ENCODE measurements at places on chromosomes 2 and 18. TPM values are rescaled to one million over a fixed set of nuclear protein-coding genes. Genes with fewer than 3 reads are reported as not detected.

LRP1B gene
- under 0.01 TPM for total RNA-seq

UGT1A10 gene
- 8.4 TPM for total RNA-seq

ZNF513 gene
- total RNA-seq: 19.1 TPM

KYNU gene
- not detected for total RNA-seq

NEURL3 gene
- 12.7 TPM for total RNA-seq

HOXD4 gene
- total RNA-seq: not detected

SCYGR4 gene
- total RNA-seq: not detected

TBR1 gene
- not detected for total RNA-seq

REG3A gene
- 9.8 TPM for total RNA-seq

GALR1 gene
- total RNA-seq: not detected

SNORC gene
- total RNA-seq: 12.8 TPM

MC4R gene
- total RNA-seq: 0.73 TPM

CPLX4 gene
- total RNA-seq: not detected

ALLC gene
- total RNA-seq: not detected

DPP4 gene
- total RNA-seq: 30.1 TPM

TNS1 gene
- total RNA-seq: 174 TPM

PSMG2 gene
- total RNA-seq: 20.1 TPM

CRYGC gene
- total RNA-seq: not detected

BCL11A gene
- 27.4 TPM for total RNA-seq

LYPD6 gene
- not detected for total RNA-seq

LOXL3 gene
- total RNA-seq: 11.6 TPM

CAPN13 gene
- 78.2 TPM for total RNA-seq

SERPINB13 gene
- not detected for total RNA-seq

TFCP2L1 gene
- total RNA-seq: 154 TPM

OR6B2 gene
- not detected for total RNA-seq

INHBB gene
- total RNA-seq: 7.2 TPM

AKAIN1 gene
- total RNA-seq: not detected
